ENCODE measurements at places on chromosomes 16 and 17.

DNA sequence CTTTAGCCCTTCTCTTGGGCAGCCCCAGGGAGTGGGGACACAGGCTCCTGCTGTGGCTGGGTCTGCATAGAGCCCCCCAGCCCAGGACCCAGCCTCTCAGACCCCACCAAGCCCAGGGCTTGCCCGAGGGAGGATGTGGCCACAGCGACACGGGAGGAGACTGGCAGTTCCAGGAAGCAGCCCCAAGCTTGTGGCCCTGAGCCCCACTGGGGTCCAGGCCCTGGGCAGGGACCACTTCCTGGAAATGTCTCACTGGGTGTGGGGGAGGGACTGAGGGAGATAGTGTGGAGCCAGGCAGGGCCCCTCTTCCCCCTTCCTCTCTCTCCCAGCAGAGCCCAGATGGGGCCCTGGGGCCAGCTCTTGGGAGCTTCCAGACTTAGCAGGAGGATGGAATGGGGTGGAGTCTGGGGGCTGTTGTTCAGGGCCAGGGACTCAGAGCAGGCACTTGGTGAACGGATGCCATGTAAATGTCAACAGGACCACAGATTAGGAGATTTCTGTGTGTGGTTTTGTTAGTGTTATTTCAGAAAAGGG is 35.3 kb downstream of the ADGRG5 start:
- no peak for DNase-seq

DNA sequence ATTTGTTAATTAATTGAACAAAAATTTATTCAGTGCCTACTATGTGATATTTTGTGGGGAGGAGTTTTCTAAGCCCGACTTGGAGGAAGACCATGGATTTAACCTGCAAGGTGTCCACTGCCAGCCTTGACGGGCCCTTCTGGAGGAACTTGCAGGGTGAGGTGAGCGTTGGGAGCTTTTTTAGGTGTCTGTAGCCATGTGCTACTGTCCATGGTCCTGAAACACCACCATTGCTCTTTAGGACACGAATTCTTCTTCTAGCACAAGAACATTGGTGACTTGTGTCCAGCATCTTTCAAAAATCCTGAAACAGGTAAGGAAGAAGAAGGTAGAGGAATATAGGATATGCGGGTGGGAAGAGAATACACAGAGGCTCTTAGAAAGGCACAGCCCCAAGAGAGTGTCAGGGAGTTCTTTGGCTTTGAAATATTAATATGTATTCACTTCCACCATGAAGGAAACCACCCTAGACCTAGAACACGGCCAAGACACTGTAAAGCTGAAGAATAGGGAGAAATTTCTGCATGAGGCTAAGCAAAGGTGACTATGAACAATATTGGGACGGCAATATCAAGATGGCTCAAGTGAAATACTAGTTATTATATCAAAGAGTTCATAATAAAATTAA is 27.9 kb upstream of the OR4D1 start:
- DNase-seq: no peak

DNA sequence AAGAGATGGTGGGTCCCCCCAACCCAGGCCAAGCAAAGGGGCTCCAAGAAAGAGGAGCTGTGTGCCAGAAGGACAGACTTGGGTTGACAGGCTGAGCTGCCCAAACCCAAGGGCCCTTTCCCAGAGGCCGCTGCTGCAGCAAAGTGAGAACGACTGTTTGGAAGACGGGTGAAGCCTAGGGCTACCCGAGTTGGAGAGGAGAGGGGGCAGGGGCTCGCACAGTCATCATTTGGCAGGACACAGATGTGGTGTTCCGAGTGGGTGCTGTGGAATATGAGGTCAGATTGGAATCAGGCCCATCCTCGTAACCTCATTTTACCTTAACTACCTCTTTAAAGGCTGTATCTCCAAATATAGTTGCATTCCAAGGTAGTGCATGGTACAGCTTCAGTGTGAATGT is 5.3 kb upstream of the MFAP4 start:
- DNase-seq: no peak

DNA sequence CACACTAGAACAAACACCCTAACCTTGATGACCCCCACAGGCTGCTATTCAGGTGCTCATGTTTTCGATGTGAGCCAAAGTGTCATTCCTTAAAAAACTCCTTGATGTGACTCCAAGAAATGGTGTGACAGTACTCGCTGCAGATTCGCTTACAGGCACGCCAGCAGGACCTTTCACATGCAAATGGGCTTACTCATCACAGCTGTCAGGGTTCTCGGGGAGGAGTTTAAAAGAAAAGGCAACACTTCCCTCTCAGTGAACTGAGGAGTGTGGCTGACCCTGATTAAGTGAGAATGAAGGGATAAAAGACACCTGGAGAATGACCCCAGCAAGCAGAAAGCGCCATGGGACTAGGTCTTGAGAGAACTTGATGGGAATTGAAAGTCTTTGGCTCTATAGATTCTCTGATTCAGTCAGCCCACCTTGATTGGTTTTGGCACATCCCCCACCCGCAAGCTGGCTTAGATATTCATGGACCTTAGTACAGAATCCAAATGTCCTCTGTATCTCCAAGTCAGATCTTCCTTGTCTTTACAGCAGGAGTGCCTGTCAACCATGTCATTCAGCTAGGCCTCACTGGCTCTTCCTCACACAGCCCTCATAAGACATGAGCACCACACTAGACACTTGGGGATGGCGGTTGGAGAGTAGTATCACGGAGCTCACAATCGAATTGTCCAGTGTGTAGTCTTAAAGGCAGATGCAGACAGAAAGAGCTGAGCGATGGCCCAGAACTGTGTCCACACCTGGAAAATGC is 82.6 kb downstream of the HIC1 start:
- DNase-seq: no peak

GRCh38 chr17:8753136-8753975 is 5.0 kb downstream of the SPDYE4 start:
- no peak for DNase-seq

DNA sequence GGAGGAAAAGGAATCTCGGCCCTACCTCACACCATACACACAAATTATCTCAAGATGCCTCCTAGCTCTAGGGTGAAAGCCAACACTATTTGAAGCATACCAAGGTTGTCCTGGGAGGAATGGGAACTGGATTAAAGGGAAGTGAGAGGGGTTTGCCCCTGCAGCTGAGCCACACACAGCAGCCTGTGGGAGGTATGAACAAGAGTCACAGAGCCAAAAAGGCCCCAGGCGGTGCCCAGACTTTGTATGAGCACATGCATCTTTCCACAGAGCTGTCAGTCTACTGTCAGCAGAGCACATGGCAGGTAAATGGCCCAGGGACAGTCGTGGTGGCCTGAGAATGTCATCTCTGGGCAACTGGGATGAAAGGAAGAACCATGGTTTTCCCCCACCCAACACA is 31.0 kb upstream of the RCVRN start:
- no peak for DNase-seq

- no peak for DNase-seq
Observed at GRCh38 chr16:49681217-49681883, 174.6 kb downstream of the ZNF423 start.

DNA sequence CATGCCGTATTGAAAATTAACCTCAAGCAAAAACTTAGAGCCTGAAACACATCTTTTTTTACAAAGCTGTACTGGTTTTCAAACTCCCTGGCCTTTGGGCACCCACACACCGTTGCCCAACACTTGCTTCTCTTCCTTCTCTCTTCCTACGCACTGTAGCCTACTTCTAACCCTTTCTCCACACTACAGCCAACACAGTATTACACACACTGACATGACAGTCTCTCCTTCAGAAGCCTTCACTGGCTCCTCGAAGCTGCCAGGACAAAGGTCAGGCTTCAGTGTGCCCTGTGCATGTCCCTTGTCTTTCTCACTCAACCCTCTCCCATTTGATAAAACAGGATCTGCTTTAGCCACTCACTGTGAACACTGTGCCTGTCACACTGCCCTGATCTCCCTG is 8.0 kb downstream of the FANCA start:
- DNase-seq: no peak

- DNase-seq: no peak
Observed at GRCh38 chr16:15031179-15031578, 24.7 kb downstream of the NTAN1 start.

DNA sequence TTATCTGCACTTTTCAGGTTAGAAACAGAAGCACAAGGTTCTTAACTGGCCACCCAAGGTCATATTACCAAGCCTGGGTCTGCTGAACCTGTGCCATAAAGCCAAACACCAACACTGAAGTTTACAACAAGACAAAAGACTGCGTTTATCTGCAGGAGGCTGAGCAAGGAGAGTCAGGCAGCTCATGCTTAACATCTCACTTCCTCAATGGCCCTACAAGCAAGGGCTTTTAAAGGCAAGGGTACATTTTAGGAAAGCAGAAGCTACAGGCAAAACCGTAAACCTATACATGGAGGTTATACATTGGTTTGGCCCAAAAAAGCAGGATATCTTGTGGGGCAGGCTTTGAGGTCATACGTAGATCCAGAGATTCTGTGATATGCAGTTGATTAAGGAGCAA is 91.2 kb downstream of the GNAO1 start:
- no peak for DNase-seq

DNA sequence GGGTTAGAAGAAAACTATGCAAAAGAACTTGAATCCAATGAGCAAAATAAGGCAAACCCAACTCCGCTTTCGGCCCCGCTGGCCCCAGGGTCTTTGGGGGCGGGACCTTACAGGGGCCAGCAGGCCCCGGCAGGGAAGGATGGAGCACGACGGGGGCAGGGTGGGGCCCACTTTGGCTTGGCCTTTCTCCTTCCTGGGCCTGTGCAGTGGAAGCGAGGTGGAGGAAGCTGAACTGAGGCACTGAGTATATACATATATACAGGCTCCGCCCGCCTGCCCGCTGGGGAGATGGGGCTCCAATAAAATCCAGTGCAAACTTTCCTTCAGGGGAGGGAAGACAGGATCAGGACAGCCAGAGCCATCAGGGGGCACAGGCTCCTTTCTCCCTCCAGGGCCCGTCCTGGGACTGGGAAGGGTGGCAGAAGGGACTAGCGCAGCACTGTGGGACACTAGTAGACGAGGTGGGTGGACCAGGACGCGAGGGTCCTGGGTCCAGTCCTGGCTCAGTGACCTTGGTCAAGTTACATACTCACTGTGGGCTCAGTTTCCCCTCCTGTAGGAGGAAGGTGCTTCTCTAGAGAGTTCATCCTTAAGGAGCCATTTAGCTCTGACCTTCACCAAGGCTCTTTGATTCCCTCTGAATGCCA is 20.9 kb upstream of the MPO start:
- no peak for DNase-seq

GRCh38 chr17:79990051-79990592 is 45.5 kb downstream of the TBC1D16 start:
- DNase-seq: no peak

DNA sequence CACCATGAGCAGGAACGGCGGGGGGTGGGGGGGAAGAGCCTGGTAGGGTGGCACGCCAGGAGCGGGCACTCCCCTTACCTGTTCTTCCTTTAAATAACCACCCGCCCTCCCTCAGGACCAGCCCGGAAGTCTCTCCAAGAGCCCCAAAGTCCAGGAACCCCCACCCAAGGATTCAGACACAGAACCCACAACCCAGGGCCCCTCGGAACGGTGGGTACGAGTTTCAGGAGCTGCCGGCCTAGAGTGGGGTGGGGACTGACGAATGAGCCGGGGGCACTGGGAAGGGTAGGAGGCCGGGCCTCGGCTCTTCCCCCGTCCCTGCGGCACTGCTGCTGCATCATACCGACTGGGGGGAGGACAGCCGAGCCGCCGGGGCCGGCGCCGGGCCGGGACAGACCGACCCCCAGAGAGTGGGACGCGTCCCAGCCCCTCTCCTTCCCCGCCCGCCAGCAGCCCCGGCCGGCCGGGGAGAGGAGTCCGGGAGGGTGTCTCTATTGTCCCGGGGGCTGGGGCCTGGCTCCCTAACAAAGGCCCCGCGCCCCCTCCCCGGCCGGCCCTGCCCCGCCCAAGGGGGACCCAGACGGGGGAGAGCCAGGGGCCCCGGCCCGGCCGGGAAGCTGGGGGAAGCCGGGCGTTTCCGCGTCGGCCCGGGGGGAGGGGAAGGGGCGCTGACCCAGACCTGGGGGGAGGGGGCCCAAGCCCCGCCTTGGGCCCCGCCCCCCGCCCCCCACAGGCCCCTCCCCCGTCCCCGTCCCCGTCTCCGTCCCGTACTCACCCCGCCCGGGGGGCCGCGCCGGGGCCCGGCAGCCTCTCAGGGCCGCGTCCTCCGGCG is 747 bp downstream of the ATXN7L3 start:
- no peak for DNase-seq

DNA sequence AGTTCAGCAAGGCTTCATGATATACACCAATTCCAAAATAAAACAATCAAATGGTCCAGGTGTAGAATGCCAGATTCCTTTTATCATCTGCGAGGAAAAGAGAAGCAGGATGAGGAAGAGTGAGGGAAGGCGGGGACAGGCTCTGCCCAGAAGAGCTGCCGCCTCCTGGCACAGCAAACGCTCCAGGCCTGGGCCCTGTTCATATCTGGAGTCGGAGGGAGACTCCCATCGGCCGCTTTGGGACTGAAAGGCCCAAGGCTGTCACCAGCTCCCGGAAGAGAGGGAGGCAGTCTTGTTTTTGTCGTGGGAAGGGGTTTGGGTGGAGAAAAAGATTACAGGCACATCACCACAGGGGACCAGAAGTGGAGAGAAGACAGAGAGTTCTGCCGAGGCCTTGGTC is 29.0 kb upstream of the SLC25A19 start:
- DNase-seq: no peak

GRCh38 chr17:35849469-35850348 is 19.0 kb downstream of the HEATR9 start:
- DNase-seq: no peak

- DNase-seq: no peak
Observed at GRCh38 chr16:4666537-4667202, 26.7 kb upstream of the NUDT16L1 start.

DNA sequence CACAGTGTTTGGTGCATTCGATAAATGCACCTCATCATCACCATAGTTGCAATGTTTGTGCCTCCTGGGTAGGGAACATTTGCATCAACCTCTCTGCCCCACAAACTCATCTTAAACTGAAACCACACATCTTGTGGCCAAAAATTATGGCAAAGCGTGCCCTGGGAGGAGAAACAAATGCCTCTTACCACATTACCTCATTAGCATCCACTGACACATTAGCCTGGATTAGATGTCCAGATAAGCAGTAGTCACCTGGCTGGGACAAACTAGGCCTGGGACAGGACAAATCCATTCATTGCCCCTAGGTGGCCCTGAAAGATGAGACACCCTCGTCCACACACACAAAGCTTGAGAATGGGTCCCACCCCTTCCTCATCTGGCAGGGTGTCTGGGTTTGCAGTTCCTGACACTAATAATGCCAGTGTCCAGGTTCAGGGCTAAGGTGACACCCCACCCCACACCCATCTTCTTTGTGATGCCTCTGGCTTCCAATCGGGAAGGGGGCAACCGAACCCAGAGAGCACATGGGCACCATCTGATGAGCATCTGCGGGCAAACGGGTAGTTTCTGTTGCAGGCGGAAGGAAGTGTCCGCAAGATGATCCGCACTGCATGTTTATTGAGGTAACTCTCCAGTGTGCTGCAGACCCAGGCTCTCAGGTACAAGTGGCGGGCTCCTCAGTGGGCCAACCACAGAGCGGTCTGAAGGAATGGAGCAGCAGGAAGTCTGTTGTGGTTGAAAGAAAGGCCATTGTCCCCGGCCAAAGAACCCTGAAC is 8.6 kb downstream of the XYLT1 start:
- no peak for DNase-seq
